SJCRH30 (cell line): ENCODE measurements at places on chromosomes 3 and 15. TPM values are rescaled to one million over a fixed set of nuclear protein-coding genes. Genes with fewer than 3 reads are reported as not detected.

GRCh38 chr3:158471639-158472294, 99.2 kb upstream of the MLF1 start:
- no peak for DNase-seq

- peak; percentile 87 for DNase-seq
These were observed 139.5 kb downstream of the TBL1XR1 start for GRCh38 chr3:177057768-177058167.

- peak; percentile 4 for DNase-seq
These were observed 114.7 kb downstream of the GADL1 start for GRCh38 chr3:30779686-30780287.

- peak; percentile 85 for DNase-seq
These were observed 585 bp downstream of the KIF23 start for GRCh38 chr15:69414701-69415167.

- DNase-seq: no peak
These were observed 29.1 kb downstream of the SLC6A1 start for GRCh38 chr3:11021611-11022011.

- no peak for DNase-seq
These were observed 113.8 kb downstream of the C3orf38 start for GRCh38 chr3:88263417-88264100.

DNA sequence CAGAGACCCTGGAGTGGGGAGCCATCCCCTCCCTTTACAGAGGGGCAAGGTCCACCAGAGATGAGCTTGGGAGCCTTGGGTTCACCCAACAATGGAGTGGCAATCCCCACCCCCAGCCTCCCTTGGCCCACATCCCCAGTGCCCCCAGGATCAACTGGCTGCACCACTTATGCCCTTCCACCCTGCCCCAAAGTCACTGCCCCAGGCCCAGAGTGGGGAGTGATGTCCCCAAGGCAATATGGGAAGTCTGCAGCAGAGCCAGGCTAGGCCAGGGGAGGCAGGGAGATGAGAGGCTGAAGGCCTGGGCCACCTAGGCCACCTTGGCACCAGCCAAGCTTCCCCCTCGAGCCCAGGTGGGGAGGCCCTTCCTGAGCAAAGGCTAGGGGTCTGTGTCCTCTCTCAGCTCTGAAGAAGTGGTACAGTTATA, 145.5 kb downstream of the SMAD6 start:
- no peak for DNase-seq

- no peak for DNase-seq
These were observed 141.7 kb downstream of the NR1D2 start for GRCh38 chr3:24086617-24087404.

DNA sequence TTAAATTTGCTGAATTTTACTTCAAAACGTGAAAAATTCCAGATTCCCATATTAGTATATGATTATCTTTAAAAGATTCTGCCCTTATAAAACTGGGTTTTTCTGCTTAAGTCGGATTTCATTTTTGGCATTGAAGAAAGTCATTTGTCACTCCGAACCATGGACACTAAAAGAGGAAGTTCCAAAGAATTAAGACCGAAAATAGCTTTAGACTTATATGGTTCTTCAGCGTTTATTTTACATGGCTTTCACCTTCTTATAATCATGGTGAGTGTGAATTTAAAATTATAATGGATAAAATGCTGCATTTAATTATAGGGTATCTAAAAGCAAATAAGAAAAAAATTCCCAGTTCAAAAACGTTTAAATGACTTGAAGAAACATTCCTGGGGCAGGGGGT, 1.0 kb downstream of the C3orf38 start:
- no peak for DNase-seq

GRCh38 chr3:18440066-18440722, 15.1 kb upstream of the SATB1 start:
- DNase-seq: no peak

DNA sequence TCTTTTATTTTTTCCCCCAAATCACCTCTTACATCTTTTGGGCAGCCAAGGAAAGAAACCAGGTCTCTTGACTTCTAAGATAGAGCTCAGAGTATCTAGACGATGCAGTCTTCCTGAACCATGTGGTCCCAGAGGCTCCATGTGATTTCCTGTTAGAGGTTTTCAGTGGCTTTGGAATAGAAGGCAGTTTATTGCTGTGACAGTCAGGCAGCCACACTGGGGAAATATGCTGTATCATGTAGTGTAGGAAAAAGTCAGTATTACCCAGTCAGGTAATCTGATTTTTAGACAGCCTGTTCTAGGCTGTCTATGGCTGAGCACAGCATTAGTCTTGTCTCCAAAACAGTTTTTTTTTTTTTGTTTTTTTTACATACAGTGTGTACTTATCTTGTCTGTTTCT, 294.3 kb downstream of the THSD4 start:
- no peak for DNase-seq

DNA sequence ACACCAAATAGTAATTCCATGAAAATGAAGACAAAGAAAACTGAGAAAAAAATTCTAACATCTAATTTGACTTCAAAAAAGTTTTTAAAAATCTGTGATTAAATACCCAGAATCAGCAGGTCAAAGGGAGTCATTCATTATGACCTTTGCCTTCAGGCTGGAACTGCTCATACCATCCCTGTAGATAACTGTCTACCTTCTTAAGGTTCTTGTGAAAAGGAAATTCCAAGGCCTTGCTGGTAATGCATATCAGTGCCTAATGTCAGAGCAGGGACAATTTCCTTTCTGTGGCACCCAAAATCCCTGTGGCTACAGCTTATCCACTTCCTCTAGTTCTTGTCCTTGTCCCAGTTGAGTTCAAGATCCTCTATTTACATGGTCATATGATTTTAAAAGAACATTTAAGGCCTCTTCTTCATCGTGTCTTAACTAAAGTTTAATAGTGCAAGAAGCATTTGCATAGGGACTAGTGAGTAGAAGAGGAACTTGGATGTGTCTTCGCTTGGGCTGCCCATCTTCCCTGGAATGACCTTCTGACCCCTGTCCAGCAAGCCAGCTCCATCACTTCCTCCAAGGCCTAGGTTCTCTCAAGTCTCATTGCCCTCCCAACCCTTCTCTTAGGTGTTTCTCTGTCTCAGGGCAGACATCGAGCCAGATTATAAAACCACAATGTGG, 8.7 kb upstream of the PLCL2 start:
- DNase-seq: no peak

GRCh38 chr3:13896473-13897154, 16.7 kb upstream of the WNT7A start:
- peak; percentile 50 for DNase-seq

DNA sequence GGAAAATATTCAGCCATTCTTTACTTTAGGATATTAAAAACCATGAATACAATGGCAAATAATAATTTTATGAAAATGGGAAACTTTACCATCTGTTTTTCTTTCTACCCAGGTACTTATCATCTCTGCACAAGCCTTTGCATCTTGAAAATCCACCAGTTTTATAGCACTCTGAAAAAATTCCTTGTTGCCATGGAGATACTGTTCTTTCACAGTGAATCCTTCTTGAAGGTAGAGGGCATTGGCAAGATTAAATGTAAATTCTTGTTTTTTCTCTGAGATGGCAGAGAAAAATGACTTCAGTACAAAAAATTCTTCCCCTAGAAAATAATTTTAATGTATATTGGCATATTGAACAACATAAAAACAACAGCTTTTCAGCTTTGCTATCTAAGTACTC, 6.9 kb downstream of the SERPINI2 start:
- DNase-seq: no peak

- no peak for DNase-seq
These were observed 330.1 kb upstream of the TPM1 start for GRCh38 chr15:62712455-62712839.

GRCh38 chr3:153599685-153600084, 437.7 kb downstream of the RAP2B start:
- DNase-seq: peak; percentile 35

- peak; percentile 43 for DNase-seq
These were observed 651 bp downstream of the ACTC1 start for GRCh38 chr15:34794590-34795206.

- no peak for DNase-seq
These were observed 26.1 kb upstream of the TM4SF4 start for GRCh38 chr3:149448331-149448831.

DNA sequence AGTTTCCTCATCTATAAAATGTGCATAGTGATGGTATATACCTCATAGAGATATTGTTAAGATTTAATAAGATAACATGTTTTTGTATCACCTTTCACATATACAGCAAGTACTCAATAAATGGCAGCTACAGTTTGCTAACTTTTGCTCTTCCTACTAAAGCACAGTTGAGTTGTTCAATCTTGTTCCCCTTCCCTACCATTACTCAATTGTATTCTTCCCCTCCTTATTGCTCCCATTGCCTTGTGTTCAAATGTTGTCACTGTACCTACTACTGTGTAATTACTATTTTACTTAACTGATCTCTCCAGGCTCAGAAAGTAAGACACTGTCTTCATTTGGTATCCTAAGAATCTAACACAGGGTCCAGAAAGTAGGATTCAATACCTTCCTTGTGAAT, 5.5 kb downstream of the CD47 start:
- DNase-seq: no peak

DNA sequence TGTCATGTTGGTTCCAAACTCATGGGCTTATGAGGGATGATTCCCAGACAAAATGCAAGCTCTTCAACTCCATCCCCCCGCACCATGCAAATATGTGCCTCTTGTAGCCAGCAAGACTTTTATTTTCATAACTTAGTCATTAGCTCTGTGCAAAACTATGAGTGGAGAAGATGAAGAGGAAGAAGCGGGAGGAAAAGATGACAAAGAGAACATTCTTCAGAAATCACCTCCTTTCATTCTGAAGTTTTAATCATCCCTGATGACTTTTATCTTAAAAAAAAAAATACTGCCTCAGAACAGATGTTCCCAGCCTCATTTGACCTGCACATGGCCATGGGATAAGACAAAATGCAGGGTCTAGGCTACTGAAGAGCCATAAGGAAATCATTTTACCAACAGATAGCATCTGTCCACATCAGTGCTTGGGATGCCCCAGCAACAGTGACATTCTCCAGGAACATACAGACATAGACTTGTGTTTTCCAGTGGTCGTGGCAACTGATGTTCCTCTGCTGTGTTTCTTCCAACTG, 145.5 kb downstream of the WNT5A start:
- no peak for DNase-seq

DNA sequence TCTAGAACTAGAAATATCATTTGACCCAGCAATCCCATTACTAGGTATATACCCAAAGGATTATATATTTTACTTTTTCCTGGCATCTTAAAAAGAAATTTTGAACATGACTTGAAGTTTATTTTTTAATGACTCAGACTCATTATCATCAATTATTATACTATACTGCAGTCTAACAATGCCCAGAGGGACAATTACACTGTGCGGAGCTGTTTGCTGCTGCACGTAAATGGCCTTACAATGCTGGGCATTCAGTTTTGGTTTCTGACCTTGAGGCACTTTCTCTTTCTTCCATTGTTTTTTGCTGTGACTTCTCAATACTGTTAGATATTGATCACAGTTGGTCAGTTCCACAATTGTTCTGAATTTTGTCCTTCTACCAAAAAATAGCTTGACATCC, 128.8 kb downstream of the GBE1 start:
- no peak for DNase-seq

CCR9 gene
- not detected in 2 replicates for total RNA-seq

PLSCR1 gene
- total RNA-seq: 27.8 and 31.7 TPM in 2 replicates

CSTA gene
- total RNA-seq: not detected in 2 replicates

ZDHHC19 gene
- not detected in 2 replicates for total RNA-seq

SYNPR gene
- not detected in 2 replicates for total RNA-seq

GPR87 gene
- total RNA-seq: not detected in 2 replicates

PLCD1 gene
- total RNA-seq: 0.94 and 1.3 TPM in 2 replicates

PTPRG gene
- 22.5 and 25.2 TPM in 2 replicates for total RNA-seq

TMCO5A gene
- total RNA-seq: not detected in 2 replicates

IGSF10 gene
- not detected in 2 replicates for total RNA-seq

UBAP1L gene
- total RNA-seq: 0.59 and 0.73 TPM in 2 replicates

NMNAT3 gene
- total RNA-seq: 0.28 TPM in 1 of 2 replicates, not detected in the other

GRK7 gene
- 0.20 and 0.30 TPM in 2 replicates for total RNA-seq

KIF15 gene
- 41.9 and 46.9 TPM in 2 replicates for total RNA-seq

KCNMB2 gene
- total RNA-seq: not detected in 2 replicates

LMAN1L gene
- total RNA-seq: not detected in 2 replicates
